Activated B cell treated with CpG ODN at 0.5 μM for 24 hours (primary cell): ENCODE measurements at places on chromosomes 2 and 18.

DNA sequence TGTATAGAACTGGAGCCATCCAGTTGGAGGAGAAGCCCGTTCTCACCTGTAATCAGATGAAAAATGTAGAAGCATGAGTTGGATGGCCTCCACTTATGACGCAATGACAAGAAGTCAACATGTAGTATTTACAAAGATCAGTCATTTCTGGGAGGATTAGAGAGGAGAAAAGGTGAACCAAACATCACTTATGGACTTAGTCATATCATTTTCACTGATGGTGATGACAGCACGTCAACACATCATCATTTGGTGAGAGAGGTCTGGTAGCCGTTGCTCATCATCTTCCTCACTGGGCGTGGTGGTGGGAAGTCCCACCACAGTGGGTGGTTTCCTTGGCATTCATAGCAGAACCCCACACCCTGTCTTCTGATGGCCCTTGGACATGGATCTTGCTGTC is 264.2 kb upstream of the EPAS1 start:
- DNase-seq: no peak

GRCh38 chr2:173427887-173428668 is 73.4 kb downstream of the CDCA7 start:
- no peak for DNase-seq

GRCh38 chr2:155393406-155393805 is 694.9 kb downstream of the KCNJ3 start:
- no peak for DNase-seq

- no peak for DNase-seq
Observed at GRCh38 chr2:109517118-109517889, 96.5 kb downstream of the SEPTIN10 start.

DNA sequence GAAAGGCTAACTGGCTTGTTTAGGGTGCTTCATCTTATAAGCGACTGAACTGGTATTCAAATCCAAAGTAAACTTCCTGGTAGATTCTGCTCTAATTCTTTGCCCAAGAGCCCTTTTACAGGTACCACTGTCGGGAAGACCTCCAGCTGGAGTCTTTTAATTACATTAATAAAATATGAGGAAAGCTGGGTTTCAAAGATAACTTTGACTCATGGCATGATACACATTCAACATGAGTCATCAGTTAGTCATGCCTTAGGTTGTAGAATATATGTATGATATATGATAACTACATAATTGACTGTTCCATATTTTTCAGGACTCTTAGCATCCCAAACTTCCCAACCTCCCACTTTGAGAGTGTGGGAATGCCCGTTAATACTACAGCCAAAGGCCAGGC is 32.3 kb downstream of the ZCCHC2 start:
- DNase-seq: no peak

DNA sequence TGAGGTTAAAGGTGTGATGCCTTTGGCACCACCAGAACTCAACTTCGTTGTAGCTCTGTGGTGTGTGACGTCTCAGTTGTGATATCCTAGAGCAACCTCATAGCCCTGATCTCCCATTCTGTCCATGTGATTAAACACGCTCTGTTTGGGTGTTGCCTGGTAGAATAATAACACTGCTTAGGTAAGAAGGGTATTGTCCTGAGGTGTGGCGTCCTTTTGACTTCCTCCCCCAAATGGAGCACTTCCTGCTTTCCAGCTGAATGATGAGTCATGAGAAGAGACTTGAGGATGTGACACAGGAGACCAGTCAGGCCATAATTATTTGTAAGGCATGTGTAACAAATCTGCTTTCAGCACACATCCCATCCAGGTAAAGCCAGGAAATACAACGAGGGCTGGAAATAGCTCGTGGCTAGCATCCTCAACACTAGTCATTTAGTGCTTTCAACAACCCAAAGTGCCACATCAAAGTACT is 100.7 kb downstream of the RAPGEF4 start:
- DNase-seq: no peak

DNA sequence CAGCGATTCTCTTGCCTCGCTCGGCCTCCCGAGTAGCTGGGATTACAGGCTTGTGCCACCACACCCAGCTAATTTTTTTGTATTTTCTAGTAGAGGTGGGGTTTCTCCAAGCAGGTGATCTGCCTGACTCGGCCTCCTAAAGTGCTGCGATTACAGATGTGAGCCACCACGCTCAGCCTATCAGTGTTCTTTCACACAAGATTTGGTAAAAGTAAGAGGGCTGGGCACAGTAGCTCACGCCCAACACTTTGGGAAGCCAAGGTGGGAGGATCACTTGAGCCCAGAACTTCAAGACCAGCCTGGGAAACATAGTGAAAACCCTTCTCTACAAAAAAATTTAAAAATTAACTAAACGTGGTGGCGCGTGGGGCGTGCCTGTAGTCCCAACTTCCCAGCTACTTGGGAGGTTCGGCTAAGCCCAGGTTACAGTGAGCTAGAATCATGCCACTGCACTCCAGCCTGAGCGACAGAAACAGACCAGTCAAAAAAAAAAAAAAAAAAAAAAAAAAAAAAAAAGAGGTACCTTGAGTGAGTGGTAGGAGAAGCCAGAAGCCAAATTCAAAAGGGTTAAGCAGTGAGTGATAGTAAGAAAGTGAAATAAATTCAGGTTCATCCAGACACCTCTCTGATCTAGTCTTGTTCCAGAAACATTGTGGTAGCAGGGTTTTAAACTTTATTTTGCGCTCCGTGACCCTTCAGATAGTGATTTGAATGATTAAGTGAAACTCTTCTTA is 981 bp downstream of the MRPL53 start:
- DNase-seq: no peak

DNA sequence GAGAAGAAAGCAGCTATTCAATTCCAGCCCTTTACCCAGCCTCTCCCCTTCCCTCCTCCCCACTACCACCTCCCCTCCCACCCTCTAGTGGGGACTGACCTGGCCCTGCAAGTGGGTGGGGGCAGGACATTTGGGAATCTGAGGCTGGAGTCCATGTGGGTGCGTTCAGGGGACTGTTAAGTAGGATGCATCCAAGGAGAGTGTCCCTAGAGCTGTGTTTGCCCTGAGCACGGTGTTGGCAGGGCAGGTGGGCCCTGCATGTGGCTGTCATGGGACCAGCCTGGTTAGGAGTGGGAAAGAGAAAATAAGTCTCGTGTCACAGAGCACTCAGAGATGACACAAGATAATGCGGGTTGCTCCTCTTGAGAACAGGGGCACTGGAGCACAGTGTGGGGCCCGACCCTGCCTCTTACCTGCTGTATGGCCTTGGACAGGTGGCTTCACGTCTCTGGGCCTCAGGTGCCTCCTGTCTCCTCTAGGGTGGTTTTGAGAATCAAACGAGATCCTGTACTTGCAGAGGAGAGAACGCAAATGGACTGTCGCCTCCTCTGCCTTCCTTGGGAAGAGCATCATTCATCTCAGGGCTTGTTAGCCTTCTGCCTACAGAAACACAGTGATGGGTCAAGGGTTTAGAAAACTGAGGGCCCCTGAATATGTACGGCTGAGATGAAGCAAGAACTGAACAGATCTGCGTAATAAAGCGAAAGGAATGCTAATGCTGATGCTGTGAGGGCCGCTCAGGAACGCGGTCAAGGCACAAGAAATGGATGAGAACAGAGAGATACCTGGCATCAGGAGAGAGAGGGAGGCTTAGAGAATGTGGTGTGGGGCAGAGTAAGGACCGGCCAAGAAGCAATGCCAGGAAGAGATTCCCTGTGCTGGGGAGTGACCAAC is 187.7 kb upstream of the HAAO start:
- DNase-seq: no peak

DNA sequence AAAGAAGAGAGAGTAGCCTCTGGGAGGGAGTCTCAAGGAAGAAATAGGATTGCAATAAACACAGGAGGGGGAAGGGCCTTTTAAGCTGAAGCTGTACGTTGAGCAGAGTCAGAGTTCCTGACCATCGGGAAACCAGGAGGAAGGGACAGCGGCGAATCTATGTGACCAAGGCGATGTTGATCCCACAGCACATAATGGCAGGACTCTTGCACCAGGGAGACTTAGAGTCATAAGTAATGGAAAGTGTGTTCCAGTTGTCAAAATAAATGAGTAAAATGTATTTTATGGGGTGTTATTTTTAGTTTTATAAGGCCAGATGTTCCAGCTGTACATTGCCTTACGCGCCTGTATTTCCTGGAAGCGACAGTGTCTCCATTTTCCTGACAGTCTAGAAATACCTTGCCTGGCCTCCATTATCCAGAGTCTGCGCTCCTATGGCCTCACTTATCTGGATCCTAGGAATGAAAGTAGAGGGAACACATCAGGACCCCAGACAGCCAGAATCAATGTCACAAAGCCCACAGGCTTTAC is 152.8 kb upstream of the COPS8 start:
- DNase-seq: no peak

GRCh38 chr18:75533950-75534349 is 106.4 kb upstream of the SMIM21 start:
- DNase-seq: no peak

DNA sequence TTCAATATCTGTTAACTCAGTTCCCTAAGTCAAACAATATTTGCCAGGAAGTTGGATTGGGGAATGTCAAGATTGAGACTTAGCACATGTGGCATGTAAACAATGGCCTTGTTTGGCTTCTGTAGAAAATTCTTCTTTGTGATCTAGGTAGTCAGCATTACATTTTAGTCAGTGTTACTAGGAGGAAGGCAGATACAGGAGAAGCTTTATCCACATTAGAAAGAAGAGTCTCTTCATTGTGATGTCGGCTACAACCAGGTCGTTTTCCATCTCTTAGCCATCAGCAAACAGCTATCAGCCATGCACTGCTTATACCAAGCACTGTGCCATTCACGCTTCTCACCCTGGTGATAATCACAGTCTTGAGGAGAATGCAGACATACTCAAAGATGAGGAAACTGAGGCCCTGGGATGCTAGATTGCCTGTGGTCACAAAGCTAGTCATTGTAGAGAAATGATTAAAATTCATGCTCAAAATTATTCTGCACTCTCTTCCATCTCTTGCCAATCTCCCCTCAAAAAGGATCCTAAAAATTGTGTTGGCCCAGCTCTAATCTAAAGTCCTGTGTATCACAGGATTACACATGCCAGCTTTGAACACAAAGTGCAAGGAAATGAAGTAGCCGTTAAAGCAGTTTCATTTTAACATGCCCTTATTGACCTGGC is 3.2 kb downstream of the GALNT5 start:
- DNase-seq: no peak

GRCh38 chr2:237581751-237582746 is 8.5 kb downstream of the RAB17 start:
- DNase-seq: no peak

DNA sequence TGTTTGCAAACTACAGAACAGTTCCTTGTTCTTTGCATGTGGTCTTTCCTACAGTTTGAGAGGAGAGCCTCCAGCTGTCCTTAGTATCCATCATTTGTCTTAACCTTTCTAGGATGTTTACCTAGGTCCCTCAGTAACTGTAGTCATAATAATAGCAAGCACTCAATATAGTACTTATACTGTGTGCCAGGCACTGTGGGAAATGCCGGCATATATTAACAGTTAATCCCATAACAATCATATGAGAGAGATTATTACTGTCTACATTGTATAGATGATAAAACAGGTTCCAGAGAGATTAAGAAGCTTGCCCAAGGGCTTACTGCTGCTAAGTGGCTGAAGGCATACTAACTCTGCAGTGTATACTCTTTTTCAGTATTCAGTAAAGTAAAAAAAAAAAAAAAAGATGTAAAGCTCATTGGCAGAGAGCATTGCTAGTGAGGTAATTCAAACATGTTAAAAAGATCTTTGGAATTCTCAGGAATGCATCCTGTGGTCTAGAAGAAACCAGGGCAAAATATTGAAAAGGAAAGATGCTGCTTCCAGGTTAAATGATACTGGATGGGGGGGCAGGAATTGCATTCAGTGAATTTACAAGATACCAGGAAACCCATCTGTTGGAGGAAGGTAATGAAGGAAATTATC is 72.3 kb downstream of the SPTBN1 start:
- DNase-seq: no peak

GRCh38 chr18:7958897-7959146 is 391.7 kb downstream of the PTPRM start:
- DNase-seq: no peak

- no peak for DNase-seq
Observed at GRCh38 chr2:181952404-181953226, 33.0 kb upstream of the PPP1R1C start.
